HepG2 (cell line): ENCODE measurements at places on chromosomes 5 and 9. TPM values are rescaled to one million over a fixed set of nuclear protein-coding genes. Genes with fewer than 3 reads are reported as not detected.
A peak's percentile ranks its signal among the peaks of the same experiment; 100 is the strongest.

DNA sequence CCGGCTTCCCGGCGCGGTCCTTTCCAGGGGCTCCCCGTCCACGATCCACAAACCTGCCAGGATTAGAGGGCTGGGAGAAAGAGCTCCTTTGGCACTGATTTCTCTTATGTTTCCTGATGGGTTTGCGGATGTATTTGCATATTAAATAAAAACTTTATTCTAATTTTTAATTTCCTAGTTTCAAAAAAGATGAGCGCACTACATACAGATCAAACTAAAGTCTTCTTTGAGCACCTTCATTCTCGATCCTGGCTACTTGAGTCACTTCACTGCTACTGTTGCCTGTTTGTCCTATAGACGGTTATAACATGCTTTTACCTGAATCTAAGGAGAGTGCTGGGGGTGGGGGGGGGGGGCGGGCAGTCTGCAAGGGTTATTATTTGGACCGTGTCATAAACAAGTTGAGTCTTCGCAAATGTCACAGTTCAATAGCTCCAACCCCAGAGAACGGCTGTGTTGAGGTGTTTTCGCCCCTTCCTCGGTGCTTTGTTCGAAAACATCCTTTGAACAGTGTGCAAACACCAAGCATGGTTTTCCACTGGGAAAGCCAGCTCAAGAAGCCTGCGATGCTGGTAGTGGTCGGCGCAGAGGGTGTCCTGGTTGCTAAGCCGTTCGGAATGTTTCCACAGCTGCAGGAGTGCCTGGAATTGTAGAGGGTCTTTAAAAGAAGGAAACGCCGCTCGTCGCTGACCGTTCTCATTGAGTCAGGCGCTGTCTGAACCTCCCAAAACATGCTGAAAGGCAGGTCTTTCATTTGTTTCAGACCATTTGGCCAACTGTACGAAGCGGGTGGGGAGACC is 1.1 kb upstream of the STK10 start:
- no peak for DNase-seq

DNA sequence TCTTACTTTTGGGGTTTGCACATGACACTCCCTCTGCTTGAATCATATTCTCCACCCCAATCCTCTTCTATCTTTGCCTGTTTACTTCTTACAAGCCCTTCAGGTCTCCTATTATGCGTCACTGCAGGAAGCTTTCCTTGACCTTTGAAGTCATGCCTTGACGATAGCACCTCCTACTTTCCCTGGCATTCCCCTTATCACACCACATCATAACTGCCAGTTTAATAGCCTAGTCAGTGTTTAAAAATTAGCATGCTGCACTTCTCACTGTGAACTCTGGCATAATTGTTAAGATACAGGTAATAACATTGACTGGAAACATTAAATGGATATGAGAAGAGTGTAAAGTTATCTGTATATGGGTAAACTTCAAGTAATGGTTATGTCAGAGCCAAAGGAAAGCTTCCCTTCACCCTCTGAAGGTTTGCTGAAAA is 37.1 kb upstream of the CEP120 start:
- no peak for DNase-seq

DNA sequence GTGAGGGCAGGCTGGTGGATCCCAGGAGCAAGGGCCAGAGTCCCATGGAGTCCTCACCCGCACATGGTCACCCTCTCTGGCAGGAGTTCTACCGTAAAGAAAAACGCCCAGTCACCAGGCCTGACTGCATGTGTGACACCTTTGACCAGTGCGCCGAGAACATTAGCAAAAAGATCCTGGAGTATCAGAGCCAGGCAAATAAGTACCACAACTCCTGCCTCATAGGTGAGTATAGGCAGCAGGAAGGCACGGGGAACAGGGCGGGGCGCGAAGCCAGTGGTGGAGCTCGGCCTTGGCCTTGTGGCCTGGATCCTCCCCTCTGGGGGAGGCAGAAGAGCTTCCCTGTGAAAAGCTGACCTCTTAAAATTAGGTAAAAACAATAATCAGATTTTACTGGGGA is 45.4 kb upstream of the TDRD7 start:
- DNase-seq = no peak

- no peak for DNase-seq
Measured at GRCh38 chr5:88322785-88323184, 54.1 kb upstream of the TMEM161B start.

GRCh38 chr5:37552770-37553719 is 173.9 kb downstream of the WDR70 start:
- DNase-seq = no peak

DNA sequence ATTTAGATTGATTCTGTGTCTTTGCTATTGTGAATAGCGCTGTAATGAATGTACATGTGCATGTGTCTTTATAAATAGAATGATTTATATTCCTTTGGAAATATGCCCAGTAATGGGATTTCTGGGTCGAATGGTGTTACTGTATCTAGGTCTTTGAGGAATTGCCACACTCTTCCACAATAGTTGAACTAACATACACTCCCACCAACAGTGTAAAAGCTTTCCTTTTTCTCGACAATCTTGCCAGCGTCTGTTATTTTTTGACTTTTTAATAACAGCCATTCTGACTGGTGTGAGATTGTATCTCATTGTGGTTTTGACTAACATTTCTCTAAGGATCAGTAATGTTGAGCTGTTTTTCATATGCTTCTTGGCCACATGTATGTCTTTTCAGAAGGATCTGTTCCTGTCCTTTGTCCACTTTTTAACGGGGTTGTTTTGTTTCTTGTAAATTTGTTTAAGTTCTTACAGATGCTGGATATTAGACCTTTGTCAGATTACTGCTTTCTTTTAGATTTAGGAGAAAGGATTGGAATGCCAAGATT is 125.0 kb upstream of the NR5A1 start:
- no peak for DNase-seq

DNA sequence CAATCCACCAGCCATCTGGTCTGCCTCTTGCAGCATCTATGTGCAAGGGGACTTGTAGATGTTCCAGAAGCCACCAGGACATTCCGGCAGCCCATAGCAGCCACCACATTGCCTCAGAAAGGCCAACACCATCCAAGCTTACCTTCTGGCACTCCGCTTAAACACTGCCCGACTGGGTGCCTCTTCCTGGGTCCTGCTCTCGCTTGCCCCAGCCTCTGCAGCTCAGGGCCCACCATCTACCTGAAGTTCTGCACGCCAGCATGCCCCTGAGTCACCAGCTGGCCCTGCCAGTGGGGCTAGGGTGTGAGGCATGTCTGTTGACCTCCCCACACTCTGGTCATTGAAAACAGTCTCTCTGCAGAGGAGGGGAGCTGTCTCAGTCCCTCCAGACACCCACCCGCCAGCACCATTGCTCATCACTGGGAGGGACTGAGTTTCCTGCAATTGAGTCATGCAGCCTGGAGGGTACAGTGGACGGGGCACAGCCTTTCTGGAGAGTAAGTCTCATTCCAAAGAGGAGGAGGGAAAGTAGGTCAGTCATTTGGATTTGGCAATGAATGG is 16.9 kb upstream of the COL5A1 start:
- no peak for DNase-seq

GRCh38 chr9:81717747-81718077 is 28.4 kb upstream of the TLE1 start:
- no peak for DNase-seq

DNA sequence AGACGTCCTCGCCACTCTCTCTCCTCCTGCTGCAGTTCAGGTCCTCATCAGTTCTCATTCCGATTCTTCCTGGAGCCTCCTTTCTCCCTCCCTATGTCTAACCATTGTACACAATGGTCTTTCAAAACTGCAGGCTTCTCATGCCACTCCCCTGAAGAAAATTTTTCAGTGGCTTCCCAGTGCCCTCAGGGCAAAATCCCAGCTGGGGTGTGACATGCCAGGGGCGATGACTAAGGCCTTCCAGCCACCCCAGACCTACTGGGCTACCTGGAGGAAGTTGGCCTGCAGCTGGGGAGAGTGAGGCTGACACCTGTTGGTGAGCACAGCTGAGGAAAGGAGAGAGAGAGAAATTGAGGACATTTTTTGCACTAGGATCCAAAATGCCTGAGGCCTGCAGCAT is 65.2 kb downstream of the SREK1 start:
- DNase-seq = no peak

GRCh38 chr5:175202463-175203068 is 241.4 kb downstream of the DRD1 start:
- no peak for DNase-seq

DNA sequence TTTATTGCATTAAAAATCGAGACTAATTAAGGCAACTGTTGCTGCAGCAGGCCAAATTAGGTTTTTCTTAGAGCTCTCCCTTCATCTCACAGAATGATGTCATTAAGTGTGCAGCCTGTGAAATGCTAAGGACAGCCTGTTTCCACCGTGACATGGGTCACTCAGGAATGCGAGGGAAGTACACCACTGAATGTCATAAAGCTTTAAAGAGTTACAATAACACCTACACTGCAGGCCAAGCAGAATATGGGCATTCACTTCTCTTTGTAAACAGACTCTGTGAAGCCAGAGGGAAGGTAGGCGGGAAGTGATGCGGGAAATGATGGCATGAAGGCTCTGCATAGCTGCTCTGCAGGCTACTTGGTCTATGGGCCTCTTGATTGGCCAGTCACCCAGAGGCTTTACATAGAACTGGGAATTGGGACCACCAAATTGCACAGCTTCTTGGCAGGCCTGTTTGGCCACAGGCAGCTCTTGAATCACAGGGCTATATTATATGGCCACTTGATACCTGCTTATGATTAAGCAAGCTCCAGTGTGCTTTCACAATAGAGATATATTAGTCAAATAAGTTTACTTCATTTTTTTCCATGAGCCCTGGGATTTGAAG is 28.4 kb upstream of the AOPEP start:
- peak; percentile 70 for DNase-seq

GRCh38 chr9:117596678-117597077 is 107.5 kb upstream of the TLR4 start:
- DNase-seq = no peak

DNA sequence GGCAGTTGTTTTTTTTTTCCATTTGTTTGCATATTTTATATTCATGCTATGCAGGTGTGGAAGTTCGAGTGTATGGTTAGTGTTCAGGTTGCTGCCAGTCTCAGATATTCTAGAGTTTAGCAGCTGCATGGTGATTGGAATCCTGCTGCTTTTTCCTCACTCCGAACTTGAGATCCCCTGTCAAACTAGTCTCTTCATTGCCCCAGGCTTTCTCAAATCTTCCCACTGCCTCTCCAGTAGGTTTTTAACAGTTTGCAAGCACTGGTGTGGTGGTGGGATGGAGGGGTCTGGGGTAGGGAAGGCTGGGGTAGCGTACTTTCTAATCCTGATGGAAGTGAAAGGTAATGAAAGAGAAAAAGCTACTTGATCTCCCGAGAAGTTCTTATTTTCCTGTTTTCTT is 112.9 kb downstream of the CHSY3 start:
- DNase-seq = no peak

- DNase-seq = no peak
Measured at GRCh38 chr5:1885404-1885755, 2.7 kb upstream of the IRX4 start.

GRCh38 chr5:178827636-178828035 is 32.1 kb upstream of the ZNF354B start:
- DNase-seq = no peak

GRCh38 chr5:134521841-134522240 is 3.6 kb upstream of the JADE2 start:
- DNase-seq = no peak

DNA sequence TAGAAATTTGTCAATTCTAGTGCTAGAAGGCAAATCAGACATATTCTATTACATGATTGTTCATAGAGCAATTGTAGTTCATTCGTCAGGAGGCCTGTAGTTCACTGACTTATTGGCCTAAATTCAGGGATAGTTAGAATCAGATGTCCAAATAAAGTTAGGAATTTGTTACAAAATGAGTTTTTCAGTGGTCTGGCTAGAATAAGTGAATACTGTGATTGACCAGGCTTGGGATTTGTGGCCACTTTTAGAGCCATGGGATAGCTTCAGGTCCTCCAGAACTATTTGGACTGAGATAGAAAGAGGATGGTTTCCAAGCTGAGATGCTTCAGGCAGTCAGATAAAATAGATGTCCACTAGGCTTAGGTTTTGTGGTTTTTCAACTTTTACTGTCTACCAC is 199.1 kb upstream of the MPDZ start:
- no peak for DNase-seq

GRCh38 chr9:129624168-129624759 is 1.7 kb upstream of the NTMT1 start:
- peak; percentile 46 for DNase-seq

DNA sequence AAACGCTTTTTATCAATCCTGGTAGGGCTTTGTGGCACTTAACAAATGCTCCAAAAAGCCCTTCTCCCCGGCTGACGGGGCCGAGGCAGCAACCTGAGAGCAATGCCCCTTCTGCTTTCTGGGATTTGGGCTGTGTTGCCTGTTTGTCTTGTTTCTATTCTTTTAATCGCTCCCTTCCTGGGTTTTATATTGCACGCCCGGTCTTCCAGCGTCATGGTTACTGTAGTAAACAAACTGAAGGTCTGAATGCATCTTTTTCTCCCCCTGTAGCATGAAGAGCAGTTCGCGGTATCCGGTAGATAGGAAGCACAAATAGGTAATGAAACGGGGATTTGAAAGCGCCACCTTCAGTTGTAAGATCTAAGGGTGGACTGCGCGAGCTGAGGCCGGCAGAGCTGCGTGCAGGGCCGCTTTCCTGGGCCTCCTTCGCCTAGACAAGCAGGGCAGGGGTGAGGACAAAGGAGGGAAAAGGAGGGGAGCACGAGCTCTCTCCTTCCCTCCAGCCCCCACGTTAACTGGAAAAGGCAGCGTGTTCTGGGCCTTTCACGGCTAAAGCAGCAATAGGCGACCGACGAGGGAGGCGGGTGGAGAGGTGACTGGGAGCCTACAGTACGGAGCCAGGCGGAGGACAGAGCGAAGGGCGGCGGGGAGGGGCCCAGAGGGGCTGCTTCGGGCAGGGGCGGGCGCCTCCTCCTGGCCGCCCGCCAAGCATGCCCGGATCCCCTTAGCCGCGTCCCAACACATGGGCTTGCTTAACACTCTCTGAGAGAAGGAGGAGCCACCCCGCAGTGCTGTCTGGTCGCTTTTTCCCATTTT is 49.3 kb upstream of the ZNF366 start:
- DNase-seq = peak; percentile 43

Gene ZNF484
- polyA plus RNA-seq = 0.96 and 1.1 TPM in 2 replicates

Gene SNX24
- 7.2 and 7.8 TPM in 2 replicates for polyA plus RNA-seq

Gene TMEM171
- 0.12 TPM in 1 of 2 replicates, not detected in the other for polyA plus RNA-seq

Gene S1PR3
- 0.01 TPM in 1 of 2 replicates, not detected in the other for polyA plus RNA-seq

Gene SYNPO
- polyA plus RNA-seq = 0.05 and 0.30 TPM in 2 replicates

Gene SV2C
- polyA plus RNA-seq = not detected in 2 replicates

Gene OR13C5
- not detected in 2 replicates for polyA plus RNA-seq

Gene PALM2AKAP2
- 0.14 and 0.25 TPM in 2 replicates for polyA plus RNA-seq
